ENCODE measurements at places on chromosomes 12 and 14.

- no peak for DNase-seq
These were observed 43.3 kb upstream of the PTPRO start for GRCh38 chr12:15278816-15279658.

- peak; percentile 78 for DNase-seq
These were observed 1.6 kb downstream of the CCDC88C start for GRCh38 chr14:91415794-91416743.

GRCh38 chr12:103548622-103549601, 38.2 kb upstream of the STAB2 start:
- peak; percentile 85 for DNase-seq

DNA sequence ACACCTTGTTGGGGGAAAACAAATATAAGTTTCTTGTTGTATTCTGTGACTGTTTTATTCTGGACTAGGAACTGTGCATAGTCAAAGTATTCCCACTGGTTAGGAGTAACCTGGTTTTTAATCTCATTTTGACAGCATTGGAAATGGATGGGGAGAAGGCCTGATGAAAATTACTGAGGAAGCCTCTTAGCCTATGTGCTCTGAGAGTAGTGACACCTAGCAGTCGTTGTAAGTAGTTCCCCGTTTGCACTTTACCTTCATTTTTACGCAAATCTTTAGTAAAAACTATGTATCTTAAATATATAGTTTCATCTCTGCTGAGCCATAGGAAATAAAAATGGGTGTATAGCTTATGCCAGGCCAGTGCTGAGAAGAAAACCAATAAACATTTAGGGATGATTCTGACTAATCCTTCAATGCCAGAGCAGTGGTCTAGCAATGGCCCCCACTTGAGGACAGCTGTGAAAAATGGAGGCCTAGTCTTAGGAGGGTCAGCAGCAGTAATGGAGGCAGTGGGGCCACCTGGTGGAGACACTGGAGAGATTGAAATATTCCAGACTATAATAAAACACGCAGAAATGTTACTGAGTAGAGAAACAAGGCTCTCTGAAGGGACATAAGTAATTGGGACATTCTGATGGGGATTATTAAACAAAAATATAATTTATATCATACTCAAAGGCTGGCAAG, 133.2 kb upstream of the NOVA1 start:
- no peak for DNase-seq

DNA sequence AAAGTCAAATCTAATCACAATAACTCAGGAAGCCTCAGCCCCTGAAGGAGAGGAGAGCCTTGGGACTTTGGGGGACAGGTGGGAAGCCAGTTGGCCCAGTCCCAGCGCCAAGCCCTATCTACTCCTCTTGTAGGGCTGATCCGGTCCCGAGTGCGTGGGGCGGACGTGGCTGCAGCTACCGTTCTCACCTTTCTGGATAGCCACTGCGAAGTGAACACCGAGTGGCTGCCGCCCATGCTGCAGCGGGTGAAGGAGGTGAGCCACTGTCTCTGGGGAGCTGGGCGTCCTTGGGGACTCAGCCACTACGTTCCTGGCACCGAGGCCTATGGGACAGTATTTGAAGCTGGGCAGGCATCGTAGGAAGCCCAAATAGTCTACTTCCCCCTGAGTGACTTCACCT, 68.4 kb downstream of the GALNT16 start:
- no peak for DNase-seq

DNA sequence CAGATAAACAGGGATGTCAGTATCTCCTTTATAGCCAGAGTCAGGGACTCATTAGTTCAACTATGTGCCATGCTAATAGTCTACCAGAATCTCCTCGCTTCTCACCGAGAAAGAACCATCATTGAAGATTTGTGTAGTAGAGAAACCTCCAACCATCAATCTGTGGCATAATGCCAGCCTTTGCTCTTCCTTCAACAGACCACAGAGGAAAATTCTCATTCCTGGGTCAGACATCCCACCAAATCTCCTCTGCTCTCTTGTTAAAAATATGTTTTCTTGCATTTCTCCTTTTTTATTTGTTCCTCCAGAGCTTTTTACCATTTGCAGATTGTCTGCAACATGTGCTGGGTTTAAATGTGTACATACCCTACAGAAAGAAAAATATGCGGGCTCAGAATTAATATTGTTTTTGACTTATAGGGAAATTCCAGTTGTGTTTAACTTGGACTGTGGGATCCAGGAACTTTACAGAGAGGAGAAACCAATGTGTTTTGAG, 64.9 kb downstream of the LLPH start:
- DNase-seq: no peak

DNA sequence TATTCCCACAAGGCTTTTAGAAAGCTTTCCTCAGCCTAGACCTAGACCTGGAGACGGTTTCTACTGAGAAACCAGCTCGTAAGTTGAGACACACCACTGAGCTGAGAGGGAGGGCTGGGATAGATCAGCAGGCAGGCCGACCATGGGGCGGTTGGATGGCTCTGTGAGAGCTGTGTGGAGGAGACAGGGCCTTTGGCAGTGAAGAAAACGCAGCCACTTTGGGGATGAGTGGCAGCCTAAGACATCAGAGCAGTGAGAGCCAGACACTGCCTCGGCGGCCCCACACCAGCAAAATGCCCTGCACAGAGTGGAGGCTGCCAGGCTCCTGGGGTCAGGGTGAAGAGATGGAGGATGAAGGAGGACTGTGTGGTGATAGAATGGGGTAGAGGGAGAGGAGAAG, 46.0 kb downstream of the CACNA2D4 start:
- DNase-seq: no peak

DNA sequence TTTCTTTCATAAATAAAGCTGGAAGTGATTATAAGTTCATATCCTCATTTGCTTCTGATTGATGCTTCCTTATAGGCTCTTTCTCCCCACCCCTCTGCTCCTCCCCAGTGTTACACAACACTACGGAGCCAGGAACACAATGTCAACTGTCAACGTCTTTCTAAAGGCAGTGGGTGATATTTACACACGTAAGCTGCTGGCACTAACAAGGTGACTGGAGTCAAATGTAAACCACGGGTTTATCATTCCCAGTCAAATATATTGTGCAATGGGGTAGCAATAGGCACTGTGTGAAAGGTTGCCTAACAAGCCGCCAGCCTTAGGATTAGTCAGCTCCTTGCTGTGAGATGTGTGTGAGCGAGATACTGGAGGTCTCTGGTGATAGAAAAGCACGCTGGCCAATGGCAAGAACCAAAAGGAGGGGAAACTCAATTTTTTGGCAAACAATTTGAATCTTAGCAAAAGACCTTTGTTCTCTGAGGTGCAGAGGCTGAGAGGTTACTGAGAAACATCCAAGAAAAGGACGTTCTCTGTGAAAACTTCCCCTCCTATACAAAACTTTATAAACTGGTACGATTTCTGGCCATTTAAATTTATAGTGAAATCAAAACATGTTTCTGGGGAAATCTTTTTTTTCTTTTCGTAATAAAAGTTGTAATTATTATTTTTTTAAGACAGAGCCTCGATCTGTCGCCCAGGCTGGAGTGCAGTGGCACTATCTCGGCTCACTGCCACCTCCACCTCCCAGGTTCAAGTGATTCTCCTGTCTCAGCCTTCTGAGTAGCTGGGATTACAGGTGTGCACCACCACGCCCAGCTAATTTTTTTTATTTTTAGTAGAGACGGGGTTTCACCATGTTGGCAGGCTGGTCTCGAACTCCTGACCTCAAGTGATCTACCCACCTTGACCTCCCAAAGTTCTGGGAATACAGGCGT, 22.3 kb upstream of the HECTD1 start:
- no peak for DNase-seq

GRCh38 chr12:87444039-87444438, 585.2 kb downstream of the C12orf50 start:
- no peak for DNase-seq

GRCh38 chr12:119673634-119674033, 5.7 kb downstream of the PRKAB1 start:
- DNase-seq: no peak

DNA sequence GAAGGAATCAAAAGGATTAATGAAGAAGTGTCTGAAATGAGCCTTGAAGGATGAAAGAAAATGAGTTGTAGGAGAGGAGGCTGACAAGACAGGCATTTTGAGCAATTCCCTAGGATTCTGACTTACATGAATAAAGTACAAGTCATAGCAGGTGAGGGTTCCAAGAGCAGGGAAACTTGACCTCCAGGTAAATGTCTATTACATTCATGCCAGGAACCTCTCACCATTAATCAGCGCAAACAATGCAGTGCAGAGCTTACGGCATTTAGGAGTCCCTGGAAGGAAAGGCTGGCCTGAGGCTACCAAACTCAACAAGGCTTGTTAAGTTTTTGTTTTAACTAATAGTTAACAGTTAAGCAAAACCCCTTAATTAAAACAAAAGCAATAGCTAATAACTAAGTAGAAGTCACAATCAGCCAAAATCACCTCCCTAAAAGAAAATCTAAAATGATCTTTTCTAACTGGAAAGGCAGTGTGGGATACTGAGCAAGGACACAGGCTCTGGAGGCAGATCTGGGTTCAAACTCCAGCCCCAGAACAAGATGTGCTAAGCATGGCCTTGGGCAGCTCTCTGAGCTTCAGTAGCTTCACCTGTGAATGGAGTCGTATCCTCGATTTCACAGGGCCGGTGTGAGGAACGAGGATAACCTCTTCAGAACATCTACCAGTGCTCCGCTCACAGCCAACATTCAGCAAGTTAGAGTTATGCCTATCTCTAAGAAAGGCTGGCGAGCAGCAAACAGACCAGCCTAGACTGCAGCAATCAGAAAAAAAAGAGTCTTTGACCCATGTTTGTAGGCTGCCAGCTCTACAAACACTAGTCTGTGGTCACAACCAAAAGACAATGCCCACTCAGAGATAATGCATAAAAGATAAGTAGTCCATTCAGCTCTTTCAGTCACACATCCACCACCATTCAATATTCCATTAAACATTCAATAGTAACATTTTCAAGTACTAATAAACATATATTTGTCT, 16.9 kb downstream of the PPTC7 start:
- DNase-seq: no peak

DNA sequence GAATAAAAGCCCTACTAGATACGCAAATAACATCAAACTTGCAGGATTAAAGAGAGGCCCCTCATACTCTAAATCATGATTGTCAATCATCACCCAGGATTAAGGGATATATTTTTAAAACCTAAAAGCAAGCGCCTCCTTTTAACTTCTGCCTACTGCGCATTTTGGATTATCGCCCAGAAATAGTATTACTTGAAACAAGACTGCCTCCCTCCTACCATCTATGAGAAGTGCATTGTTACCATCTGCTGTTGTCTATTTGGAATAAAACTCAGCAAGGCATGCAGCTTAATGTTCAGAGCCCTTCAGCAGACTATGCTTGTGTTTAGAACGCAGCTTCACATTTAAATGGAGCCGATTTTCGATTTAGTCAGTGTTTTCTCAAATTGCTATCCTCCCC, 79.6 kb downstream of the EXOC5 start:
- DNase-seq: no peak

DNA sequence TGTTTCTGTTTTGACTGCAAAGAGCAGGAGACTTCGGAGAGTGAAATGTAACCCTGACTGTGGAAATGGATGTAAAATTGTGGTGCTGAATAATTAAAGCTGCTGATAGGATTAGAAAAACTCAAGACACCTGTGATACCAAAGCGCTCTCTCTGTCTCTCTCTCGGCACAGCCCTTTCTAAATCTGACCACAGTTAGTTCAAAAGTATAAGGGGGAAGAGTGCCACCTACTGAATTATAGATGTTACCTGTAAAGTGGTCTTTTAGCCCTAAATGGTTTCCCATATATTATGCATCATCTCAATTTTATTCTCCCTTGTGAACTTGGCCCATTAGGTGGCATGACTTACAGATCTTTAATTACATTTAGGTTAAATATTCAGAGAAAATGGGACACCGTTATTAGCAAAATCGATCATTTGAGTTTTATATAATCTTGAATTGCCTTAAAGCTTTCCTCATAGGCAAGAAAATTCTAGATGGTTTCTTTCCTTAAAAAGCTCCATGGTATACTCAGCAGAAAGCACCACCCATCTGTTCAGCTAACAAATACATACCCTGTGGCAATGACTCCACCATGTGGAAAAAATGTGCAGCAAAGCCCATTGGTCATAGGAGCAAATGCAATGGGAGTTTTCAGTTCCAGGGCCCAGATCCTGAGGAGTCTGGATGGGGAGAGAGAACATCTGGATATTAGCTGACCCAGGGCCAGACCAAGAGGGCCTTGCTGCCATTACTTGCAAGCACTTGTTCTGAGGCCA, 18.1 kb downstream of the RFC5 start:
- DNase-seq: no peak

DNA sequence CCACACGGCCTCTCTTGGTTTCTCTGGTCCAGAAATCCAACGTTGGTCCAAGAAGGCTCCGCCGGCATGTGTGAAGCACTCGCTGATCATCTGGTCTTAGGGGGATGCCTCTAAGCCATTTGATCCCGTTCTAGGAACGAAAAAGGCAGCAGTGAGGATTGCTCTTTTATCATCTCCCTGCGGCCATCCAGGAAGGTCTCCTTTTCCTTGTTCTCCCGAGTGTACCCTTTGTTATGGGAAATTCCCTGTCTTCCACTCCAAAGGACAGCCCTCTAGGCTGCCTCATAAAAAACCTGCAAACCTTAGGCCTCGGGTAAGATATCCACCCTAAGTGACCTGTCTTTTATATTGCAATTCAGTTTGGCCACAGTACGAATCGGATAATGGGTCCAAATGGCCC, 85.8 kb downstream of the TMTC3 start:
- DNase-seq: no peak

DNA sequence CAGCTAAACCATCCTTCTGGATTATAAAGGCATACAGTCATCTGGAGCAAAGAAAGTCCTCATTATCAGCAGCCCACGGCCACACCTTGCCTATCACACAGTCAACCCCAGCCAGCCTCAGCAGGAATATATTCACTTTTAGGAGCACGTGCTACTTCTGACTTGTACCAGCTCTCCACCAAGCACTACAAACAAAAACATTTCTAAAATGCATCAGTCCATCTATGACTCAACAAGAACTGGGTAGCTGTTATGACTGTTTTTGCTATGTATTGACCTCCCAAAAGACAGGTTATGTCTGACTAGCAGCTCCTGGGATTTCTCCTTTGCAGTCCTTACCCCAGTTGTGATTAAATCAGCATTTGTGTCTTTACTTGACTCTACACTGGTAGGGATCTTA, 31.2 kb downstream of the NUAK1 start:
- DNase-seq: no peak

DNA sequence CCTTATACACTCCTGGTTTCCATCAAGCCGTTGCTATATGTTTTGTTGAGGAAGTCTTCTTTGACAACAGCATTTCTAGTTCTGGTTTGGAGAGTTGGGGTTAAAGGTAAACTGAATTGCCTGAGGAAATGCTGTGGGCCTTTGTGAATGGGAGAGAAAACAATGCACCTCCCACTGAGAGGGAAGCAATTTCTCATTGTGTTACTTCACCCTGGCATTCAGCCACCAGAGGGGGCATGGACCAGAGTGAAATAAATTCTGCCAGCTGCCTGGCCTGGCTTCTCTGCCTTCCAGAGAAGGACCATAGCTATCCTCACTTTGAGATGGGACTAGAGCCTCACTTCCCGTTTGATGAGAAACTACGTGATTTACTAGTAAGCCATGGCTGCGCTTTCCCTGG, 475.3 kb downstream of the EGLN3 start:
- DNase-seq: peak; percentile 21

DNA sequence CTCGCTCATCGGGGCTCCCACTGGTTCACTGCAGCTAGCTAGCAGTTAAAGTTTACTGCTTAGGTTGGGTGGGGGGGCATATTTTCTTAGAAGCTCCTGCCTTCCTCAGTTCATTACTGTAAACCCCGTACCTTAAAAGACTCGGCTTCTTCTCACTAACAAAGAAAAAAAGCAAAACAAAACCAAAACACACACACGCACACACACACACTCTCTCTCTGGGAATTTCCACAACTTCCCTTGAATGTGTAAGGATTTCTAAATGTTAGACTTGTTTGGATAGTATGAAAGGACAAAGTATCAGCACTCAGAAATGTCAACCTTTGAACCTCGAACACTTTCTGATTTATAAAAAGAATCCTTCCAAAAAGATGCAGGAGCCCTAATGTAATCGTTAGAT, 927 bp downstream of the PTHLH start:
- DNase-seq: no peak

Measured in activated CD4-positive, alpha-beta T cell treated with anti-CD3 and anti-CD28 coated beads for 48 hours (primary cell).